ENCODE measurements at places on chromosomes 7 and 10.

- no peak for DNase-seq
Observed at GRCh38 chr7:149873970-149874643, 338 bp downstream of the ATP6V0E2 start.

DNA sequence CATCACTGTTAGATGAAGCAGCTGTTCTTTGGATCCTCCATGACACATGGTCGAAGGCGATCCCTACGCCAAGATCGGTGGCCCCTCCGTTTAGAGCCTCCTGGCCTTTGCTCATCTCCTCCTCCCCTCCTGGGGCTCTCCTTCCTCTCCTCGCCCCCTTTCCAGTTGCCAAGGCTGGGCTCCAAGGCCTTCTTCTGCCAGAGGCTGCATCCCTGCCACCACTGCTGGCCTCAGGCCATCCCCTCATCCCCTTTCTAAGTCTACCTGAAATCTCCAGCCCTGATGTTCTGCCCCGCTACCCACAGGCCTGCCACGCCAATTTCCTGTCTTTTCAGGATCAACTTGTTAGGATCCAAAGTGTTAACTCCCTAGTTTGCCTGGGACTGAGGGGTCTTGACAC, 265.1 kb upstream of the ZMIZ1 start:
- no peak for DNase-seq

GRCh38 chr7:27652518-27652917, 10.2 kb downstream of the HIBADH start:
- no peak for DNase-seq

DNA sequence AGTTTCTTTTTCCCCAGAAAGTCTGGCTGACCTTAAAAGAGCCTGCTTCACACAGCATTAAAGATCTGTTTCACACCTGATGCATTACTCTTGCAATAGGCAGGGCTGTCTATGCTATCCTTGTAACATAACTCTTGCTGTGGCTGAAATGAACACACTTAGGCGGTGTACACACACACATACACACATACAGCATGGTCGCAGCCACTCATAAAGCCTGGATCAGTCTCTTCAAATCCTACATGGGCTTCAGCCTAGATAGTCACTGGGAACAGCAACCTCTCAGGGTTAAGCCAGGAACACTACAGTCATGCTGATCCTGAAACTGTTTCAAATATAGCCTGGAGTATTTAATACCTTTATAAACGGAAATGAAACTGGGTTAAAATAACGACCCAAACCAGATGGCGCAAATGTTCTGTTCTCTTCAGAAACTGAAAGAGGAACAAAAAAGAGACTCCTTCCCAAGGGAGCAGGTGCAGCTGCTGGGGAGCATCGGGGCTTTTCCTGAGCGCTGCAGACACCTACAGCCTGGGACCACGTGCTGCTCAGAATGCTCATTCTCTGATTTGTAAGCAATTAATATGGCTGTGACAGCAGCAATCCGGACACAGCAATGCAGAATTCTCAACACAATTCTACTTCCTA, 61.0 kb upstream of the SFMBT2 start:
- no peak for DNase-seq

GRCh38 chr7:64655811-64656210, 10.1 kb upstream of the ZNF107 start:
- DNase-seq: peak; percentile 2

- DNase-seq: no peak
Observed at GRCh38 chr10:102016416-102016815, 39.6 kb downstream of the ARMH3 start.

GRCh38 chr7:19397911-19398310, 252.7 kb upstream of the FERD3L start:
- no peak for DNase-seq

DNA sequence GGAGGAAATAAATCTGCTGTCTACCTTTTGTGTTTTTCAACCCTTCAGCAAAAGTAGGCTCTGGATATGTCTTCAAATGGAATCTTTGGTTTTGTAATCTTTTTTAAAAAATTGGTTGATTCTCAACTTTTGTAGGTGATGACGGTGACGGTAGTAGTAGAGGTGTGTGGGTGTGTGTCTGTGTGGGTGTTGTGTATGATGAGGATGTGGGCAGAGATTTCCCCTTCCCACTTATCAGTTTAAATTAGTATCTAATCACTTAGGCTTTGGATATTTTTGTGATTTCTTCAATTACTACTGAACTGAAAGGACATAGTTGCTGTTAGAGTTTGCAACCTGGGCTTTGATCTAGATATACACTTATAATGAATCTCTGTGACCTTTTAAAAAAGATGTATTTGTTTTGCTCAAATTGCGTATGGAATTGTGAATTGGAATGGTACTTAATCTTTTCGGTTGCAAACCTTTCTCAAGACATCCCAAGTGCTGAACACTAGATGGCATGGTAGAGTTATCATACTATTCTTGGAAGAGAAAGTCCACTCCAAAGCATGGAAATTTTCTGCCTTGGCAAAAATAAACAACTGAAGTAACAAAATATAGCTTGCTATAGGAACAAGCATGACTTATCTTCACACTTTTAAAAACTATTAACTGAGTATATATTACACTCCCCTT, 51.9 kb upstream of the A1CF start:
- DNase-seq: no peak

GRCh38 chr10:14565199-14565598, 209.5 kb downstream of the FAM107B start:
- DNase-seq: no peak

DNA sequence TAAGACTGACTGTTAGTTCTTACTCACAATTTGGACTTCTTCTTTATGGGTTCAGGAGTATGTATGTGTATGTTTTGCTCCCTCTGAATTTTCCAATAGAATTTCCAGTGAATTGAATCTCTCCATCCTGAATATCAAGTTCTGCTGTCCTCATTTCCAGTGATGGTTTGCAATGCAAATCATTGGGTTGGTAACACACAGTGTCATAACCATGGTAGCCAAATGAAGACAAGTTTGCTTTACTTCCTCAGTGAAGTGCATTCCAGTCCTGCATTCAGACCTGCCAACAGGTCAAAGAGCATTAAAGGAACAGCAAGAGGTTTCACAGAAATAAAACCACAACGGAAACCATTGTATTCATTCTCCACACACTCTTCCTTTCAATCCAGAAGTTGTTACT, 15.2 kb downstream of the ITPRID1 start:
- no peak for DNase-seq

DNA sequence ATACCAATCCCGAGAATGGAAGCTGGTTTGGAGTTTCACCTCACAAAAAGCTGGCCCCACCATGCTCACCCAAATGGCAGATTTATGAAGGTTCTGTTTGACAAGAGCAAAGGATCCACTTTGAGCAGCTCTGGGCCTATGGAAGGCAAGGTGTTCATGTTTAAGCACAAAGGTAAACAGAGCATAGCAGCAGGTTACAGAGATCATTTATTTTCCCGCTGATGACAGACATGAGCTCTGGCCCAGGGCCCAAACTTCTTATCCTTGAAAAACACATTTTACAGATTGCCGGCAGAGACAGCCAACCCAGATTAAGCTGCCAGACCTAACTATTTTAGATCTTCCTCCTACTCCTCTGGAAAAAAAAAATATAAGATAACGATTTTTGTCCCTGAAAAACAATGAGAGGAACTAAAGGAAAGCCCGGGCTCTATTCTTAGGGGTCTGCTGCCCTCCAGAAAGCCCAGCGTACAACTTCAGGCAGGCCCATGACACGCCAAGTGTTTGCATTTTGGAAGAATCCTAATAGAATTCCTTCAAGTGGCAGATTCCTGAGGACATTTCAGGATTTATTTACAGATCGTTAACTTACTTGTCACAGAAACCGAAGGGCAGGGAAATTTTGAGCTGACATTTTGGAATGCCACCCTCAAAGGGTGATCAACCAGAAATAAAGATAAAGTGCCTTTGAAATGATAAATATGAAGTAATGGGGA, 40.0 kb downstream of the SYPL1 start:
- DNase-seq: no peak

- no peak for DNase-seq
Observed at GRCh38 chr10:128211064-128211504, 84.9 kb upstream of the MKI67 start.

DNA sequence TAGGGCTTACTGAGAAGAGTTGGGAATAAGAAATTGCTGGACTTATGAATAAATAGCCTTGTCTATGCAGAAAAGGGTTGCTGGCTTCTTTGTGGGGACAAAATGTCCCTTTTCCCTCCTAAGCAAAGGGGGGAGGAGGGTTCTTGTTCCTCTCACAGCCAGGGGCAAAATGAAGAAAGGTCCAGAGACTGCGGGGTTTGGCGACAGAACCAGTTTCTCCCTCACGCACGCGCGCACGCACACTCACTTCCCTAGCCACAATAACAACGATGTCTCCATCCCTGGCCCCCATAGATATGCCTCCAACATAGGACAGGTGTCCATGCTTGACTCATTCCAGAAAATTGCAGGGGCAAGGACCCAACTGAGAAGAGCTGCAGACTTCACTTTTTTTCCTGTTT, 3.3 kb downstream of the ZMIZ1 start:
- DNase-seq: no peak

DNA sequence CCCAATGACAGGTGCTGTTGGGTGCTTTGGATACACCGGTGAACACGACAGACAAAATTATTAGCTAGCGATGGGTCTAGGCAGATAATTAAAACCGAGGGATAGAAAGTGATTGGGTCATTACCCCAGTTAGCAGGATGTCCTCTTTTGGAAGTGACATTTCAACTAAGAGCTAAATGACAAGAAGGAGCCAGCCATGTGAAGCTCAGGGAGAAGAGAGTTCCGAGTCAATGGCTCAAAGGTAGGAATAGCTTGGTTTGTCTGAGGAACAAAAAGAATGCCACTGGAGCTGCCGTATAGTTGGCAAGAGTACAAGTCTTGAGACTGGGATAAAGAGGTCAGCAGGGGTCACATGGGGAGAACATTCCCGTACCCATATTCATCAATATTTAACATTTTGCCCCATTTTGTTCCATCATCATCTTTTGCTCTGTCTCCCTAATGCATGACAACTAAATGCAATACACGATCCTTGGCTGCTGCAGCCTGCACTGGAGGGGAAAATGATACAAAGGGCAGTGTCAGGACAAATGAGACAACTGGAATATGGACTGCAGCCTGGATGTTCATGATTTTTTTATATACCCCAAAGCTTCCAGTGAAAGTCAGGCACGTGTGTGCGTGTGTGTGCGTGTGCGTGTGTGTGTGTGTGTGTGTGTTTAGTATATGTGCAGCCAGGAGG, 115.7 kb downstream of the ICA1 start:
- DNase-seq: no peak

DNA sequence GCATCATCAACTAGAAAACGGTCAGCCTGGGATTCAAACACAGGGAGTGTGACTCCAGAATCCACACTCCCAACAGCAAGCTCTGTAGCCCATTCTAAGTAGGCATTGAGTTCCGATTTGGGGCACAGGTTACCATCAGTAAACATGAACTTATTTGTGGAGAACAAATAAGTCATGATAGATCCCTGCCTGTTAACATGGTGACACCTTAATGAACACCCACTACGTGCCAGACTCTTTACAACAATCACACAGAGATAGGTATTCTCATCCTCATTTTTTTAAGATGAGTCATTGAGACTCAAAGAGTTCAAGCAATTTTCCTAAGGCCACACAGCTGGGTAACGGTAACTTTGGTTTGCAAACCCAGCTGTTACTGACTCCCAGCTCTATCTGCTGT, 91.5 kb downstream of the LYZL2 start:
- peak; percentile 55 for DNase-seq

GRCh38 chr7:140989068-140989467, 25.7 kb downstream of the MRPS33 start:
- no peak for DNase-seq

- DNase-seq: no peak
Observed at GRCh38 chr10:103884681-103885139, 29.3 kb upstream of the SH3PXD2A start.

- DNase-seq: no peak
Observed at GRCh38 chr7:42175834-42176723, 60.9 kb downstream of the GLI3 start.

GRCh38 chr10:11176746-11177145, 159.1 kb downstream of the CELF2 start:
- DNase-seq: no peak

- no peak for DNase-seq
Observed at GRCh38 chr7:138502023-138502767, 42.1 kb downstream of the TRIM24 start.

DNA sequence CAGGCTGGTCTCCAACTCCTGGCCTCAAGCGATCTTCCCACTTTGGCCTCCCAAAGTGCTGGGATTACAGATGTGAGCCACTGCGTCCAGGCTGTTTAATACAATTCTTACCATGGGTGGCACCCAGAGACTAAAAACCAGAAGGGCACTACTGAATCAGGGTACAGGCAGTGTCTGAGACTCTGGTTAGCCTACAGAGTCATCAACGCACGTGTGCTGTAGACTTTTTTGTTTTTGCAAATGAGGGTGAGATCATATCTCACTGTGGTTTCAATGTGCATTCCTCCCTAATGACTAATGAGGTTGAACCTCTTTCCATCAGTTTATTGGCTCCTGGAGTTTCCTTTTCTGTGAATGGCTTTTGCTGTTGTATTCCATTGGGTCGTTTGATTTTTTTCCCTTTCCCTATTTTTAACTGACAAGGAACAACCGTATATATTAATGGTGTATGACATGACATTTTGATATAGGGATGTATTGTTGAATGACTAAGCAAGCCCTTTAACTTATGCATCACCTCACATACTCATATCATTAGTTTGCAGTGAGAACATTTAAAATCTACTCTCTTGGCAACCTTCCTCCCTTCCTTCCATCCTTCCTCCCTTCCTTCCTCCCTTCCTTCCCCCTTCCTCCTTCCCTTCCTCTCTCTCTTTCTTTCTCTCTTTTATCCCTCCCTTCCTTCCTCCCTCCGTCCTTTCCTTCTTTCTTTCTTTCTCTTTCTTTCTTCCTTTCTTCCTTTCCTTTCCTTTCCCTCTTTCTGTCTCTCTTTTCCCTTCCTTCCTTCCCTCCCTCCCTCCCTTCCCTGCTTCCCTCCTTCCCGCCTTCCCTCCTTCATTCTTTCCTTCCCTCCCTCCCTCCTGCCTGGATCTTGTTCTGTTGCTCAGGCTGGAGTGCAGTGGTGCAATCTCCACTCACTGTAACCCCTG, 9.3 kb upstream of the TMEM270 start:
- DNase-seq: peak; percentile 64

DNA sequence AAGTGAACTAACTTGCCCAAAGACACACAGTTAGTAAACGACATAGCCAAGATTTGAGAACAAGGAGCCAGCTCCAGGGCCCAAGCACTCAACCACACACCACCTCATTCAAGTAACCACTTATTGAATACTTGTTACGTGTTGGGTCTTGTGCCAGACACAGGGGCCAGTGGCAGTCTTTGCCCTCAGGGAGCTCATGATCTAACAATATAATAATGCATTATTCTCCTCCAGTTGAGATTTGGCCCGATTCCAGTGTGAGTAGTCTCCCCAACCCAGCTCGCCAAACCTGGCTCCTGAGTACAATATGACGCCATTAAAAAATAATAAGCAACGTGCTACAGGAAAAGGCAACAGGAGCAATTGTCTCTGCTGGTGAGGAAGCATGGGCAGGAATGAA, 14.4 kb upstream of the STK17A start:
- peak; percentile 60 for DNase-seq

GRCh38 chr7:143248761-143249354, 14.4 kb upstream of the GSTK1 start:
- DNase-seq: no peak

Data from SJSA1 (cell line).